ENCODE measurements at places on chromosomes 4 and X.

DNA sequence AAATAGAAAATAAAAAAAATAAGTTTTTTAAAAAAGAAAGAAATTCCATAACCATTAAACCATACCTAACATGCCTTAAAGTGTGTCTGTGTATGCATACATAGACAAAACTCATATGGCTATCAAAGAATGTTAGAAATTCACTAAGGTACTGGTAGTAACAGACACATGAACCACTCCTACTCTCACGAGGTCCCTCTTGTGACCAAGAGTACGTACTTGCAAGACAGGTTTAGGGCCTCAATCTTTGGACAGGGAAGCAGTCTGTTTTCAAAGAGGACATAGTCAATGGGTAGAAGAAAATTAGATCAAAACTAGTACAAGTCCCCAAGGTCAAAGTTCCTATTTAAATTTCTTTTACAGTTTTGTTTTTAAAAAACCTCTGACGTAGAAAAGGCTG, 117.3 kb downstream of the CHM start:
- no peak for DNase-seq

DNA sequence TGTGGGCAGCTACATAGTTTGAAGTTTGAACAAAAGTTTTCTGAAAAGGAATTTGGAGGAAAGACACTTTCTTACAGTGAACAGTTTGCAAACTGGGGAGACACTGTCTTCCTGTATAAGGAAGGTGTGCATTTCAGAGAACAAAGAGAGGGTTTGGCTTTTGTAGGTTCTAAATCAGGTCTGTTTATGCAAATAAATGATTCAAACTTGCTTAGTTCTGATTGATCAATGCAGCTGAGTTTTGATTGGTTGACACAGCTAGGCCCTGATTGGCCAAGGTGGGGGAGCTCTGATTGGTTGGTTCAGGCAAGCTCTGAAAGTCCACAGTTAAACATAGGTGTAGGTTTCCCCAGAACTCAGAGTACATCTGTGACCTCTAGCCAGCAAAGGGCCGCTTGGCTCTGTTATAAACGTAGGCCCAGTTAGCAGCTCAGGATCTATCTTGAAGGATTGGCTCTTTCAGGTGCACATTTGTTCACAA, 63.0 kb upstream of the ENPP6 start:
- DNase-seq: no peak

- DNase-seq: no peak
Observed at GRCh38 chr4:3773552-3774001, 7.4 kb downstream of the ADRA2C start.

DNA sequence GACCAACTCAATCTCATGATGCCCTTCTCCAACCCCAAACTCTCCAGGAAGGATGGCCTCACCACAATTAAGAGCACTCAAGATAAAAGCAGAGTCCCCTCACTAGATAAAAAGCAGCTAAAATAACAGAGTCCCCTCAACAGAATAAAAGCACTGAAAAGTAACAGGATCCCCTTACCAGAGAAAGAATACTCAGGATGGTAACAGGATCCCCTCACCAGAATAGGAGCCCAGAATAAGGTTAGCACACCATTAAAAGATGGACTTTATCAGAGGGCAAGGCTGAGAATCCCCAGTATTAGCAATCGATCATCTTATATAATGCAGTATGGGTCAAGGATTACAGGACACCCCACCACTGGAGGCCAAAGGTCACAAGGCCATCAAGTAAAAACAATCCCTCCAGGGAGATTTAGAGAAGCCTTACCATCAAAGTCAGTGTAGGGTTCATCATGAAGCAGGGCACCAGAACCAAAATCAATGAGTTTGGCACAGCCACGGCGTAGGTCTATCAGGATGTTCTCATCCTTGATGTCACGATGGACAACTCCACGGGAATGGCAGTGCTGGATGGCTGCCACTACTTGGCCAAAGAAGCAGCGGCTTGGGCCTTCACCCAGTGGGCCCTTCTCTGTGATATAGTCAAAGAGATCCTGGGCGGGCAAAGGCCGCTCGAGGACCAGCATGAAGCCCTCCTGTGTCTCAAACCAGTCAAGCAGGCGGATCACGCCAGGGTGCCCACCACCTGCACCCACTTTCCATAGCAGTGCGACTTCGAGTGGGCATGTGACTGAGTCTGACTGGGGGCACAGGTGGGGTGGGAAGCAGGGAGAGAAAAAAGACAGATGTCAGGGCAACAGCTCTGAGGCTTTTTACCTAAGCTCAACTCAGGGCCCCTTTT, 3.4 kb upstream of the SLC35A2 start:
- no peak for DNase-seq

- no peak for DNase-seq
Observed at GRCh38 chrX:132491191-132491590, 2.4 kb upstream of the MBNL3 start.

DNA sequence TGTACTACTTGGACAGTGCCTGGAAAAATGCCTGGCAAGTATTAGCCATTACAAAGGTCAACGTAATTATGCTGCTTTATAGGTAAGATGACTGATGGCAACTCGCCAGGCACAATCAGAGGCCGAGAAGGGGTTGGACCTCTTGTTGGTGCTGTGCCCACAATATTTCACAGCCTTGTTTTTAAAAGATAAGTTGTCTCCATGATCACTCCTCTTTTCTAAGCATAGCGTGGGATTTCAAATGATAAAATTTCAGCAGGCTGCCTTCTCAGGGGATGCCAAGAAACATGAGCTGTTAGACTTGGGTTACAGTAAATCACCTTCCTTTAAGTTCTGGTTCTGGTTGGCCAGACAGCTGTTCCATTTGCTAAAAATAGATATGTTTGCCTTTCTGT, 26.9 kb downstream of the HOPX start:
- DNase-seq: no peak

GRCh38 chrX:143837010-143837843, 46.6 kb upstream of the UBE2NL start:
- DNase-seq: no peak

GRCh38 chr4:147381749-147382148, 99.1 kb upstream of the EDNRA start:
- no peak for DNase-seq

GRCh38 chrX:18440835-18441234, 15.4 kb downstream of the CDKL5 start:
- DNase-seq: no peak

GRCh38 chrX:48459483-48459882, 10.6 kb downstream of the SLC38A5 start:
- no peak for DNase-seq

DNA sequence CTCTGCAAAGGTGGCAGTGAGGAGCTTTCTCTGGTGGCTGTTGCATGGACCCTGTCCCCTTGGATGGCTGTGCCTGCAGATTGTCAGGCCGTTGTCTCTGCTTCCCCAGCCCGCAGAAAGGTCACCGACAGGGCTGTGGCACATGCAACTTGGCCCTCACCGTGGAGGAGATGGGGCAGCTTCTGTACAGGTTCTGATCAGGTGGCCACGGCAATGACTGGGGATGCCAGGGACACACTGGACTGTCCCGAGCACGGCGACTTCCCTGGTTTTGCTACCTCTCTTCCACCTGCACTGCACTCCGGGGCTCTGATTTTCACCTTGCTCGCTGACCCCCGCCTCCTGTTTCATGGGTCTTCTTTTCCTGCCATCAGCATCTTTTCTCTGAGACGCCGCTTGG, 43.5 kb downstream of the DCTD start:
- no peak for DNase-seq

DNA sequence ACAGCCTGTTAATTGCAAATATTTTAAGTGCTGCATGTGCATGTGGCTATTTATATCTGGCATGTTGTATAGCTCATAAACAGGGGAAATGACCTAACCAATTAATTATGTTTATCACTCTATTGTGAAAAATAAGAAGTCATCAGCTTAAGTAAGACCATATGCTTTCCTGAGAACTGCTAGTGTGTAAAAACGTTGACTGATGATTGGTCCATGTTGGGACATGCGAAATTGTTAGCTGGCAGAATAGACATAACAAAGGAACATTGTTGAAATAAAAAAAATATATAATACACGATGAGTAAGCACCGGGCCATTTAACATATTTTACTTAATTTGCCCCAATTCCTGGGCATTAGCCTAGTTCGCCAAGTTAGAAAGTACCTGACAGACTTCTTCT, 207.5 kb downstream of the ANK2 start:
- no peak for DNase-seq

GRCh38 chr4:153663667-153664066, 20.4 kb upstream of the TLR2 start:
- DNase-seq: no peak

- DNase-seq: no peak
Observed at GRCh38 chr4:123950530-123950929, 553.9 kb downstream of the SPRY1 start.

DNA sequence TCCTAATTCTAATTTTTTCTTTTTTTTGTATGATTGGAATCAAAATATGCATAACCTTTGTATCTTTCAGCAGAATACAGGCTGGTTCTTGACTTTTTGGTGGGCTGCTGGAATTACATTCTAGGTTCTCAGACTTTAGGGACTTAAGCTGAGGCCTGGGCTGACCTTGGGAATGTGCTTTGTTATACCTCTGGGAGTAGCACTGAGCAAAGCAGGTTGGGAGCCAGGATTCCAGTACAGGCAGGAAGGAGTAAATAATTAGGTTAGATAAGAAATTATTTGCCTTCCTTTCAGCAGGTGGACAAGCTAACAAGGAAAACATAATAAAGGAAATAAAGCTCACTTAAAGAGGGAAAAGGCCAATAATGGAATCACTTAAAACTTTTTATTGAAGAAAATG, 49.9 kb upstream of the SLC4A4 start:
- DNase-seq: no peak

DNA sequence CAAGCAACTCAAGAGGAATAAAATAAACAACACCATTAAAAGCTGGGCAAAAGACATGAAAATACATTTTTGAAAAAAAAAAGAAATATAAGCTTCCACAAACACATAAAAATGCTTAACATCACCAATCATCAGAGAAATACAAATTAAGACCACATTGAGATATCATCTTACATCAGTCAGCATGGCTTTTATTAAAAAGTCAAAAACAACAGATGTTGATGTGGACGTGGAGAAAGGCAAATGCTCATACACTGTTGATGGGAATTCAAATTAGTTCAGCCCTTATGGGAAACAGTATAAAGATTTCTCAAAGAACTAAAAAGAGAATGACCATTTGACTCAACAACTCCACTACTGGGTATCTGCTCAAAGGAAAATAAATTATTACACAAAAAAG, 59.6 kb downstream of the STK32B start:
- DNase-seq: no peak

GRCh38 chr4:121668368-121669162, 28.2 kb downstream of the ANXA5 start:
- no peak for DNase-seq

DNA sequence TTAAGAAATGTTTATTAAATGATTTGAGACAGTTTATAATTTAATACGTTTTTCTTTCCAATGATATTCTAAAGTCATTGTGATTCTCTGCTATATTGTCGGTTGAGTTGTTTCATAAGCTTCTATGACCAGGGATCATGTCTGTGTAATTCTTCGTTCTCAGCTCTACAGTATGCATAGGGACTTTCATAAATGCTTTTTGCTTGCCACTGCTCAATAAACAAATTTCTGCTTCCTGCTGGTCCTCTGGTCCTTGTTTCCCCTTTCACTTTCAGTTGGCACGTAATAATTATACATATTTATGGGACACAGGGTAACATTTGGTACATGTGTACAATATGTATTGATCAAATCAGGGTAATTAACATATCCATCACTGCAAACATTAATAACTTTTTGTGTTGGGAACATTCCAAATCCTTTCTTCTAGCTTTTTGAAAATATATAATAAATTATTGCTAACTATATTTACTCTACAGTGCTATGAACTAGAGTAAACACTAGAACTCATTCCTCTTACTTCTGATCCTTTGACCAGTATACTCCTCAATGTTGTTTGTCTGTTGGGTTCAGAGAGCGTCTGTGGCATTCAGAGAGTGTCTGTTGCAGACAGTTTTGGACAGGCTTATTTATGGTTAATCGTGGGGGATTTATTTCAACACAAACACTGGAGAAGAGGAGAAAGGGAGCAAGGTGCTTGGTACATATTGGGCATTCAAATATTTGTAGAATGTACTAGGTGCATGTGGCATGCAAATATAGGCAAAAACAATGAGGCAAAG, 68.3 kb upstream of the SPANXB1 start:
- DNase-seq: no peak

GRCh38 chrX:54891573-54891972, 29.1 kb upstream of the TRO start:
- DNase-seq: no peak
